Parietal lobe (tissue), 2 donors: ENCODE measurements at places on chromosomes 2 and 18. TPM values are rescaled to one million over a fixed set of nuclear protein-coding genes. Genes with fewer than 3 reads are reported as not detected.

The STAT4 gene
- 6.3 TPM for total RNA-seq

The GRHL1 gene
- total RNA-seq, result 5.9 TPM

The SLC25A12 gene
- 91.1 TPM for total RNA-seq

The SULT1C2 gene
- total RNA-seq, result 0.31 TPM

The WIPF1 gene
- total RNA-seq, result 3.8 TPM

The TNFRSF11A gene
- 0.63 TPM for total RNA-seq

The UGT1A8 gene
- not detected for total RNA-seq

The CCDC85A gene
- 34.4 TPM for total RNA-seq

The SETBP1 gene
- 146 TPM for total RNA-seq

The ERMN gene
- 0.31 TPM for total RNA-seq

The NEU4 gene
- 0.63 TPM for total RNA-seq

The SCN2A gene
- total RNA-seq, result 174 TPM

The FTCDNL1 gene
- 3.1 TPM for total RNA-seq

The SERPINB4 gene
- not detected for total RNA-seq

The EVX2 gene
- not detected for total RNA-seq

The LYG1 gene
- total RNA-seq, result 1.6 TPM
